Stimulated activated CD4-positive, alpha-beta T cell treated with anti-CD3 and anti-CD28 coated beads, Interleukin-4, amount 100 ng/mL, for 4 hours (primary cell): ENCODE measurements at places on chromosomes 4 and X.

DNA sequence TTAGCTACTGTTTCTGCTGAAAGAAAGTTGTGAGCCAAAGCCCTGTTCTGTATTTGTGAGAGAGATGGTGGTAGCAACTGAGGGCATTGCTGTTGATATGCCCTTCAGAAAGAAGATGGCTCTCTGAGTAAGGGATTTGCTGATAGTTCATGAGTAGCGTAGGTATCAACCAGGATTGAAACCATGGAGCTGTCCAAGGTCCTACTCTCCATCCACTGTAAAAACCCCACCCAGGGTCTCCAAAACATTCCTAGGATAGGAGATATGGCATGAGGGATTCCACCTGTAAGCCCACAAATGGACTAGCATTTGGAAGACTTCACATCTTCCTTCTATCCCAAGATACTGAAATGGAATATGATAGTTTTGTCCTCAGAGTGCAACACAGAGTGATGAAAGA is 277.1 kb upstream of the PRKX start:
- DNase-seq, result no peak

DNA sequence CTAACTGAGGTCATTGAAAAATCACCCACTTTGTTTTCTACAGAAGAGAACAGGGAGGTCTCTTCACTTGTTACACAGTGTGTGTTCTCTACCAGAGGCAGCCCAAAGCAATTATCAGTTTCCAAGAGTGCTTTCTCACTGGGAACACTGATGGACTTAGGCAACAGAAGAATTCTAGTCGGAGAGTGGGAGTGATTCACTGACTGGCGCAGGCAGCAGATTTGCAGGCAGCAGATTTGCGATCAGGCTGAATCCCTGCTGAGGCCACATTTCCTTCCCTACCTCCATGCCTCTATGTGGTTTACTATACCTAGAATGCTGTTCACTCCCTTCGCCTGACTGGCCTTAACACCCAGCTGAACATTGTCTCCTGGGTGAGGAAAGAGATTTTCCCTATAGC is 6.6 kb downstream of the OCIAD2 start:
- no peak for DNase-seq

- DNase-seq, result no peak
Observed at GRCh38 chrX:41045960-41046567, 39.2 kb upstream of the USP9X start.

DNA sequence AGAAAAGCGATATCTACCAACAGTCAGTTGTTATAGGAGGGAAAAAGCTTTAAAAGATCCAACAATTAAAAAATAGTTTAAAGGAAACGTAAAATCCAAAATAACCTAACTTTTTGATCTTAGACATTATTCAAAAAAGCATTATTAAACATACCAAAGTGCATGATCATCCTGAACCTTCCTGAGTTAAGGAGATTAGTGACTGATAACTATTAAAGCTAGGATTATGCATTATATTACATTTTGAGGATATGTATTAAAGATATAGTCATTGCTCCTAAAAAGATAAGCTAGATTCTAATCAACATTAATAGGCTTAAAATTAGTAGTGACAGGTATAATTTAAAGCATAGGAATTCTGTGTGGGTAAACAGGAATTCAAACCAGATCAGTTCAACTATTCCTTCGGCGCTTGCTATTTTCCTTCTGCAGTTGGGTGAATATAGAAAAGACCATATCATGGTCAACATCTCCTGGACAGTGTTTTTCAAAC is 139.6 kb downstream of the ADAMTS3 start:
- DNase-seq, result no peak

- DNase-seq, result no peak
Observed at GRCh38 chr4:148510211-148510610, 68.0 kb upstream of the NR3C2 start.

GRCh38 chr4:103075435-103075893 is 1.1 kb downstream of the SLC9B2 start:
- no peak for DNase-seq

DNA sequence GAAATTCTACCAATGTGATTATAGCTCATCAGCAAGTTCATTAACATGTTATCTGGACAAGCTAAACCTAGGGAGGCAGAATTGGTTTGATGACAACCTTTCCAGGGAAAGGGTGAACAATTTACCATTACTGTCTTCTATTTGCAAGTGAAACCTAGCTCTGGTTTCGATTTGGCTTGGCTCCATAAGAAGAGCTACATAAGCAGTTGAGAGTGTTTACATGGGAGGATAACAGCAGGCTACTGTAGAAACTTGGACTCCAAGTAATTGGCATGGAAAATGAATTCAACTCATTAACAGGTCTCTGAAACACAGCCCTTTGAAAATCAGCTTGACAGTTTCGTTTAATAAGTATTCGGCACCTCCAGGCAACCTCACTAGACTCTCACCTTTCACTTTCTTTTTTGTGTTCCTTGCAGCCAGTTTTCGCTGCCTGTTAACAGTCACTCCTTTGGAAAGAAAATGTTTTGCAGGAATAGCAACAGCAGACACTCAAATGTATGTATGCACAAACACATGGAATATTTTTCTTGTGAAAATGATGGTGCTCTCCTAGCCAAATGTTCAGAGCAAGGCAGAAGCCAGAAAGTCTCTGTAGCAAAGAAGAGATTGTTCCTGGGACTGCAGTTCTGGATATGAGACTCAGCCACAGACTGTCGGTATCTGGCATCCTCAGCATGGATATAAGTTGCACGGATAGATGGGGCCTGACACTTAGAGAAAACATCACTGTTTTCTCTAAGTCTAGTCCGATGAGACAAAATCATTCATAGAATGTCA is 27.5 kb downstream of the POU3F4 start:
- no peak for DNase-seq

GRCh38 chr4:165715211-165715610 is 157.8 kb upstream of the TLL1 start:
- DNase-seq, result no peak

- no peak for DNase-seq
Observed at GRCh38 chrX:124501586-124501985, 155.2 kb downstream of the SH2D1A start.

- DNase-seq, result peak; percentile 11
Observed at GRCh38 chr4:83561381-83561780, 25.5 kb downstream of the GPAT3 start.

GRCh38 chrX:155026420-155026726 is 271 bp upstream of the FUNDC2 start:
- no peak for DNase-seq

- no peak for DNase-seq
Observed at GRCh38 chrX:67558267-67558666, 14.4 kb downstream of the AR start.

DNA sequence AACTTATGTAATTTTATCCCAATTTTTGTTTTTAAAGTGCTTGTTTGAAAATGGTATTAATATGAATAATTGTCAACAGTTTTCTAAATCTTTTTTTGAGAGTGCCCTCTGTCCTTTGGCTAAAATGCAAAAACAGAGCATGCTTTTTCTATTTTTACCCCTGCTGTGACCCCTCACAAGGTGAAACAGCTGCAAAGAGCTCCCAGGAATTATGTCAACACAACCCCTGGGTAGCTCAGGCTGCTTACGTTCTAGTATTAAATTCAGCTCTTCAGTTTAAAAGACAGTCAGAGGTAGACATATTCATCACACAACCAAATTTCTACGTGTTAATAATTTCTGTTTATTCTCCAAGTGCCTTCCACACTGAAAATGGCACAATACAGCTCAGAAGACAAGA is 367.5 kb downstream of the PRDM5 start:
- DNase-seq, result no peak

GRCh38 chr4:124833831-124834505 is 121.4 kb upstream of the ANKRD50 start:
- no peak for DNase-seq

DNA sequence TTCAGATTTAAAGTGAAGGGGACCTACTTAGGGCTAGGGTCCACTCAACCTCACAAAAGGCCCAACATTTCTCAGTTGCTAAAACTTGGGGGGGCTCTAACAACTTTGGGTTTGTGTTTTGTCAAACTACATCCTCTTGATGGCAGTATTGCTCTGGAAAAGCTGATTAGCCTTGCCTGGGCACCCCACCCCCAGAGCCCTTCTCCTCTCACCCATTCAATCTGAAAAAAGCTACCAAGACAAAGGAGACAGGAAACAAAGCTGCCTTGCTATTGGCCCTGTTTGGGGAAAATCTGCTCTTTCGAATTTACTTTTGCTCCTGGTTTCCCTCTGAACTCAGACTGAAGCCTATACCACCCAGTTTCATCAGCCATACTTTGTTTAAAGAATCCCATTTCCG is 195.2 kb upstream of the STK26 start:
- no peak for DNase-seq

- no peak for DNase-seq
Observed at GRCh38 chr4:90745176-90745575, 618.0 kb downstream of the CCSER1 start.

- DNase-seq, result no peak
Observed at GRCh38 chr4:98484031-98484430, 174.4 kb downstream of the TSPAN5 start.

DNA sequence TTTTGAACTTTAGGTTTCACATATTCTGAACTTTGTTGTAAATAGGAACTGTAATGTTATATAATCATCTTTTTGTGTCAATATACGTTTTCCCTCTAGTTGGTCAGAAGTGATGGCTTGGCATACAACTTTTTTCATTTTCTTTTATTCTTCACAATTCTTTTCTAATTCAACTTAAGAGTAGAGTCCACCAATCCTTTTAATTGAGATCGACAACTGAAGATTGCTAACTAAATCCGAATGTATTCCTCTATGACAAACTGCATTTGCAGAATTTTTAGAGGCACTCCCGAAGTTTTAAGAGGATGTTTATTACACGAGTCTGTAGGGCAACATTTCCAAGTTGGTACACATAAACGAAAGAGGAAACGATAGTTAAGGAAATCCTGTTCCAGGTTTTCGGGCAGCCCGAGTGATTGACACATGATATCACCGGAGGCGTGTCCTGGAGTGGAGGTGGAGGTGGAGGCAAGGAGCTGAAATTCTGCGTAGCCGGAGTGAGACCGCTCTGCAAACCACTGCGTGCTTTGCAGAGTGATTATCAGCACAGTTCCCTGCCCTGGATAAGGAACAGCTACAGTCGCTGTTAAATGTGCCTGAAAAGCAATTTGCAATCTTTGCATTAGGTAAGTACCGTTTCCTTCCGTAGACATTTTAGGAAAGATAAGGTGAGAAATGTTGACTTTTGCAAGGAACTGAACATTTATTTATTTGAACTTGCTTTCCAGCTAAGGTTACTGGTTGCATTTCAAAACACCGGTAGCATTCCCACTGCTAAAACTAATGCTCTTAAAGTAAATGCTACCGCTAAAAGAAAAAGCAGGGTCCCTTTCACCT is at the start of gene SPRY1:
Gene SPRY1 (plus strand): TSS at position 489 of the 837 bp plus-strand sequence. CDS start 4,797 bp downstream, outside the sequence.
- peak; percentile 57 for DNase-seq

DNA sequence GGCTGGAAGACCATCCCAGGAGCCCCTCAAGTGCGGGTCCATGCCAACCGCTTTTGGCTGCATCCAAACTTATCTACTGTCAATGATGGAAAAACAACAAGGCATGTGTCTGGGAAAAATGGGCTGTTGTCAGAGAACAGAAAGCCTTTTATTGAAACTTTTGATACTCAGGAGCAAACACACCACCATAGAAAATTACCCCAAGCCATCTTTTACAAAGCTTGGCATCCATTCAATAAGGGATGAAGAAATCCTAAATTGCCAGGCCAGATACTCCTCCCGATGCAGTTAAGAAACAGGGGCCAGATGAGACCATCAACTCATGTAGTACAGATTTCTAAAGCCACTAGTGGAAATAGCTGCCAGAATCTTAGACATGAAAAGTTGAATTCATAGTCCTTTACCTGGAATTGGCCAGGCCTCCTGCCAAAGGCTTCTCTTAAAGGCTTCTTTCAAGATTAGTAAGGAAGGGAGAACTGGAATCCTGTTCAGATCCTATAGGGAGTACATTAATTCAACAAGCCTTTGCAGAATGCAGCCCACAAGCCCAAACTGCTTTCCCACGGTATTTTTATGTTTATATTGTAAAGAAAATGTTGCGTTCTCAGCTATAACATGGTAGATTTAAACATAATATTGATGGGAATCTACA is 145.4 kb upstream of the MAP3K15 start:
- no peak for DNase-seq

DNA sequence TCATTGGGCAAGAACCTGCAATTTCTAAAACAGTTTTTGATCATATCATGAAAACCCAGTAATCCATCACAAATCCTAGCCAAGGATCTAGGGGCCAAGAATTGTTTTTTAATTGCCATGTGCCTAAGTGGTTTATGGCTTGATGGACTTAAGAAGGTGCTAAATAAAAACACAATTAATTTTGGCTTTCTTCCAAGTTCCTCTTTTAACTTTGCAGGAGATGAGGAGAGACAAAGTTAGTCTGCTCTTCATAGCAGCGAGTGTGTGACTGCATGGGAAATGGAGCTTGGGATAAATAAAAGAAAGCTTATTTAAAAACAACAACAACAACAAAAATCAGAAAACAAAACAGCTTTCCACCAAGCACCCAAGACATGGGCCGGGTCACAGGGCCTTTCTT is 41.4 kb downstream of the ARHGEF9 start:
- no peak for DNase-seq

- DNase-seq, result no peak
Observed at GRCh38 chr4:102031406-102031805, 240.9 kb downstream of the BANK1 start.

DNA sequence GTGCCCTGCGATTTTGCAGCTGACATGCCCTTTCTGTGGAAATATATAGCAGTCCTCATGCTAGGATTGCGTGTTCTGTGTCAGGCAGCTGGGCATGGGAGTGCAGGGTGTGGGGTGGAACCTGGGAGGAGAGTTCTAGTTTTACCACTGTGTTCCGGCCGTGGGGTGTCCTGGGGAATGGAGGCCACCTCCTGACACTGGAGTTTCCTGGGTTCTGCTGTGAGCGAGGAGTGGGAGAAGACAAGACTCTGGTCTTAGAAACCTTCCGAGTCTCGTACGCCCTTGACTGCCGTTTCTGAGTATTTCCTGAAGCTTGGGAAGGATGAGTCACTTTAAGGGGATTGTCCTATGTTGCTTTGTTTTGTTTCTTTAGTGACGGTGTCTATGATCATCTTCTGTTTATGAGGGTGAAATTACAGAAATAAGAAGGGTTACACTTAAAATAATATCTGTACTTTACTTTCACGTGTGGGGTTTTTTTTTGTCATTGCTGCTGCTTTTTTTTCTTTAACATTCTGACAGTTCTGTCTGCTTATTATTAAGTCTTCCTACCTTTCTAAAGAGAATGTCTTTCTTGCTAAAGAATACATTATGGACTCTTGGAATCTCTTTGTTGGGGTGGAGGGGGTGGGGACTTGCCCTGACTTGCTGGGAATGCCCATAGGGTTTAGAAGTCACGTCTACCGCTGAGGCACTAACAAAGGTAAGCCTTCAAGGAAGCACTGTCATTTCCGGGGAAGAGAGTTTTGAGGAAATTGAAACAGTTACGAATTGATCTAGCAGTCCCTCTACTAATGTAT is 19.1 kb downstream of the CD99 start:
- peak; percentile 31 for DNase-seq

GRCh38 chr4:35883108-35883507 is 361.2 kb downstream of the ARAP2 start:
- DNase-seq, result no peak

DNA sequence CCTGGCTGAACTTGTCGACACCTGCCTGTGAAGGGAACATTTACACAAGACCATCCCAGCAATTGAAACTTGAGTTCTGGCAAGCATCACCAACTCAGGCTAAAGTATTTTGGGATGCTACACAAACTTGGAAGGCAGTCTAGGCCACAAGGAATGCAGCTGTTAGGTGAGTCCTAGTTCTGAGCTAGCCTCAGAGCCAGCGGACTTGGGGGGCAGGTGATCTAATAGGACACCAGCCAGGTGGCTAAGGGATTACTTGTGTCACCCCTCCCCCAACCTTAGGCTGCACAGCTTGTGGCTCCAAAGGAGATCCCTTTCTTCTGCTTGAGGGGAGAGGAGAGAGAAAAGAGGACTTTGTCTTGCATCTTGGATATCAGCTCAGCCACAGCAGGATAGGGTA is 62.3 kb upstream of the DKK2 start:
- no peak for DNase-seq
